ENCODE measurements at places on chromosomes 16 and 17.

GRCh38 chr17:80798595-80799537 is 192.8 kb upstream of the CHMP6 start:
- DNase-seq: no peak

- DNase-seq: no peak
These were observed 162.0 kb downstream of the SALL1 start for GRCh38 chr16:50989047-50989446.

DNA sequence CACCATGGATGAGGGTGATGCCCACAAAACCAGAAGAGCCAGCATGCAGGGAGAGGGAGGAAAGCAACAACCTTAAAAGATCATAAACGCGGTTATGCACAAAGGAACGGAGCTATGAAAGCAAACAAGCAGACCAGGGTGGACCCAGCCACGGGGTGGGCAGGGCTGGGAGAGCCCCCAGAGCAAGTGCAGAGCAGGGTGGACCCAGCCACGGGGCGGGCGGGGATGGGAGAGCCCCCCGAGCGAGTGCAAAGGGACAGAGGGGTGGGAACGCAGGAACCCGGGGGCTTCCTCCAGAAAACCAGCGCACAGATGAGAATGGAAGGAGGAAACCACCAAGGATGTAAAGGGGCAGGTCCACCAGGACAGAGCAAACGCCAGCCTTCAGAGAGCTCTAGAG is 33.2 kb downstream of the CCDC57 start:
- DNase-seq: no peak

DNA sequence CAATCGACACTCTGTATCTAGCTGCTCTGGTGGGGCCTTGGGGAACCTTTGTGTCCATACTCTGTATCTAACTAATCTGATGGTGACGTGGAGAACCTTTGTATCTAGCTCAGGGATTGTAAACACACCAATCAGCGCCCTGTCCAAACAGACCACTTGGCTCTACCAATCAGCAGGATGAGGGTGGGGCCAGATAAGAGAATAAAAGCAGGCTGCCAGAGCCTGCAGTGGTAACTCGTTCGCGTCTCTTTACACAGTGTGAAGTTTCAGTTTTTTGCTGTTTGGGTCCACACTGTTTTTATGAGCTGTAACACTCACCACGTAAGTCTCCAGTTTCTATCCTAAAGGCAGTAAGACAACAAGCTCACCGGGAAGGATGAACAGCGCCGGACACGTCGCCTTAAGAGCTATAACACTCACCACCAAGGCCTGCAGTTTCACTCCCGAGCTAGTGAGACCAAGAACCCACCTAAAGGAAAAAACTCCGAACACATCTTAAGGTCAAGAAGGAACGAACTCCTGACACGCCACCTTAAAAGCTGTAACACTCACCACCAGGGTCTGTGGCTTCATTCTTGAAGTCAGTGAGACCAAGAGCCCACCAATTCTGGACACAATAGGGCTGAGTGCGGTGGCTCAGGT is 64.6 kb downstream of the KPNA2 start:
- DNase-seq: no peak

DNA sequence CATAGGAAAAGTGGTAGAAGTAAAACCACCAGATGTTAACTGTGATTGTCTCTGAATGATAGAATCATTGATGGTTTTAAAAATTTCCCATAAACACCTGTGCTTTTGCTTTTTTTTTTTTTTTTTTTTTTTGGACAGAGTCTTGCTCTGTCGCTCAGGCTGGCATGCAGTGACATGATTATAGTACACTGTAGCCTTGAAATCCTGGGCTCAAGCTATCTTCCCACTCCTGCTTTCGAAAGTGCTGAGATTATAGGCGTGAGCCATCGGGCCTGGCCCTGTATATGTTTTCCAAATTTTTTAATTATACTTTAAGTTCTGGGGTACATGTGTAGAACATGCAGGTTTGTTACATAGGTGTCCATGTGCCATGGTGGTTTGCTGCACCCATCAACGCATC is 80.5 kb downstream of the NF1 start:
- DNase-seq: no peak

- no peak for DNase-seq
These were observed 13.3 kb upstream of the WNT3 start for GRCh38 chr17:46831573-46832330.

GRCh38 chr16:69848637-69849545 is 86.8 kb downstream of the WWP2 start:
- DNase-seq: no peak

GRCh38 chr17:77145612-77146245 is 5.0 kb downstream of the SEC14L1 start:
- DNase-seq: peak; percentile 34

- no peak for DNase-seq
These were observed 21.5 kb upstream of the KCNJ16 start for GRCh38 chr17:70053241-70054234.

GRCh38 chr16:72858665-72859493 is 189.0 kb downstream of the ZFHX3 start:
- no peak for DNase-seq

- DNase-seq: no peak
These were observed 18.4 kb upstream of the ITGA3 start for GRCh38 chr17:50037321-50038107.

DNA sequence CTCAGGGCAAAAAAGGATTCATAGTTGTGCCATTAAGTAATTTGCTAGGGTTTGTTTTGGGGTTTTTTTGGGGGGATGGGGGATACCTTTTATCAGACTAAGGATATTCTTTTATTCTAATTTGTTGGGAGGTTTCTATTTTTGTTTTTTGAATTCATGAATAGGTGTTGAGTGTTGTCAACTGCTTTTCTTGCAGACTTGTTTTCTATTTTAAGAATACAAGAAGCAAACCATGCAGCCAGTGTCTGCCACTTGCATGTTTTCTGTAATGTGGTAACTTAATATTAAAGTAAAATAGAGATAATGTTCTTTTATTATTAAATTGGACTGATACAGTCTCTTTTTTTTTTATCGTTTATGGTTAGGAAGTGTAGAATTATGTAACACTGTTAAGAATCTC is 49.5 kb downstream of the NFATC3 start:
- no peak for DNase-seq

DNA sequence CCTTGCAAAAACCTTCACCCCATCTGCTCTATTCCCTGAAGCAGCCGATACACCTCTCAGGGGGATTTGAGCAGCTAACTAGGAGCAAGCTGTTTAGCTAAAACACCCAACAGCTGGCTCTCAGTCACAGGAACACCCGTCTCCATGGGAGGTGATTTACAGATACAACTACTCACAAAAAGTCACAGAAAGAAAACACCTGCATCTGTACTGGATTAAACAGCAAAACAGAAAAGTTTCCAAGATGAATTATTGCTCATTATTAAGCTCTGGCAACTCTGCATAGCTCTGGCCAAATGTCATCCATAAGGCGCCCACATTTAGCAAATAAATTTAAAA is 22.3 kb downstream of the GJC1 start:
- no peak for DNase-seq

DNA sequence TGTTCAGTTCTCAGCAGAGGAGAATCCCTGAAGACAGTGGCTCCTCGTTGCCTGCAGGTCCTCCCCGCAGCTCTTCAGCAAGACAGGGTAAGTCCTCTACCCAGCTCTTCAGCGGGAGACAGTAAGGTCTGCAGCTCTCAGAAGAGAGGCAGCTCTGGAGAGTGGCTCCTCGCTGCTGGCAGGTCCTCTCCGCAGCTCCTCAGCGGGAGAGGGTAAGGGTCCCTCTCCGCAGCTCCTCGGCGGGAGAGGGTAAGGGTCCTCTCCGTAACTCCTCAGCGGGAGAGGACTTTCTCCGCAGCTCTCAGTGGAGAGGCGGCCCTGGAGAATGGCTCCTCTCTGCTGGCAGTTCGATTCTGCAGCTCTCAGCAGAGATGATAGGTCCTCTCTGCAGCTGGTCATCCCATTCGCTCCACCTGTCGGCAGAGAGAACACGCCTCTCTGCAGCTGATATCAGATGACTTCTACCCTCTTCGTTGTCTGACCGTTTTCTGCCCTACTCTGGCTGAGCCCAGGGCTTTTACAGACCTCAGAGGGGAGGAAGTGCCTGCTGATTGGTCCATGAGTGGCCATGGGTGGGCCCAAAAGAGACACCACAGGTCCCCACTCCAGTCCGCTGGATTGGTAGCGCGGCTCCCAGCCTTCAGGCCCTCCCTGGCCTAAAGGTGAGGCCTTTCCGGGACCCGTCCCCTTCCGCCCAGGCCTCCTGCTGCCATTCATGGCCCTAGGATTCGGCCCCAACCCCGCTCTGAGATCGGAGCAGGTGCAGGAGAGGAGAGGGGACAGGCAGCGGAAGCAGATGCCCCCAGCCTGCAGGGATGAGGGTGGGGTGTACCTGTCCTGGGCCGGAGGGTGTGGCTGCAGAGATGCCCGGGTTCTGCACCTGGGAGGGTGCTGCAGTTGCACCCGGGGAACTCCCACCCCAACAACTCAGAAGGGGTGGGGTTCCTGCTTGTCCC is 11.9 kb upstream of the SHCBP1 start:
- peak; percentile 80 for DNase-seq

DNA sequence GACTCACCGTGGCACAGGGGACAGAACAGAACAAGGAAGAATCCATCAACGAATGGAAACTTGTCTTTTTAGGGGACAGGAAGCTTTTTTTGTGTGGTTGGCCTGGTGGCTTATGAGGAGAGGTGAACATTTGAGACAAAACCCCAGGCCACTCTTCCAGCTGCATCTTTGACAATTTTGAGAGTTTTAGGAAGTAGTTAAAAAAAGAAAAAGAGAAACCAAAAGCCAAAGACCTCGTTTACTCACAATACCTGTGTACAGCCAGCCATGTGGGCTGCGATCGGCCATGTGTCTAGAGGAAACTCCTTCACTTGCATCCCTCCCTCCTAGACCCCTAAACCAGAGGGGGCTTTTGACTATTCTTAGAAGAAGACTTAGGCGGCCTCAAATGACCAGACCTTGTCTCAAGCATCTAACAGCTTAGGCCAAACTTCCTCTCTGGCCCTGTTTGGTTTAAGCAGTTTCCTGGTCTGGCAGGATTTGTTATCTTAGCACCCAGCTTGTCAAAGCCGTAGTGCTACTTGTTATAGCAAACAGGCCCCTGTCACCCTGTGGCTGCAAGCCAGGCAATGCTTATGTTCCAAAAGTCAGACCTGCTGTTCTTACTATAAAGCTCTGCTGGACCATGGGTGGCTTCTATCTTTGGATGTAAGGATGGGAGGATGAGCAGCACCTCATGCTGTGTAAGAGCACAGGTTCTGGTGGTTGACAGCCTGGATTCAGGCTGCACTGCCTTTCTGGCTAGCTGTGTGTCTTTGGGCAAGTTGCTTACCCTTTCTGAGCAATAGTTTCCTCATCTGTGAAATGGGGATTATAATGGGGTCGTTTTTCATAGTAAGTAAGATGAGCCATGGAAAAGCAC is 17.7 kb downstream of the KSR1 start:
- DNase-seq: no peak

DNA sequence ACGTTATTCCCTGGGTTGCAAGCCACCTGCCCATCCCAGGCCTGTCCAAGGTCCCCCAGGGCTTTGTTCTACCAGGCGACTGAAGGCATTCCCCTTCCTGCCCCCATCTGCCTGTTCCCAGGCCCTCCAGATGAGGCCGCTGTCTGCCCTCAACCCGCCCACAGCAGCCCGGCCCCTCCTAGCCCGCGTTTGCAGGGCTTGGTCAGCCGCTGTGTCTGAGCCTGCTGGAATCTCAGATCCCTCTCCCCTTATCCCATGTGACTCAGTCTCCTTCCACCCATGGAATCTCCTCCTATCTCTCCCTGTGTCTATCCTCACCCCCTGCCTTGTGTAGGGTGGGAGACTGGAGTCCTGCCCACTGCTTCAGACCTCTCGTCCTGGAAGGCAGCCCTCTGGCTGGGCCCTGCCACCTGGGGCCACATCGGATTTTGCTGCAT is 186.0 kb upstream of the TNRC6C start:
- peak; percentile 88 for DNase-seq

GRCh38 chr16:49097964-49098363 is 183.7 kb downstream of the CBLN1 start:
- no peak for DNase-seq

DNA sequence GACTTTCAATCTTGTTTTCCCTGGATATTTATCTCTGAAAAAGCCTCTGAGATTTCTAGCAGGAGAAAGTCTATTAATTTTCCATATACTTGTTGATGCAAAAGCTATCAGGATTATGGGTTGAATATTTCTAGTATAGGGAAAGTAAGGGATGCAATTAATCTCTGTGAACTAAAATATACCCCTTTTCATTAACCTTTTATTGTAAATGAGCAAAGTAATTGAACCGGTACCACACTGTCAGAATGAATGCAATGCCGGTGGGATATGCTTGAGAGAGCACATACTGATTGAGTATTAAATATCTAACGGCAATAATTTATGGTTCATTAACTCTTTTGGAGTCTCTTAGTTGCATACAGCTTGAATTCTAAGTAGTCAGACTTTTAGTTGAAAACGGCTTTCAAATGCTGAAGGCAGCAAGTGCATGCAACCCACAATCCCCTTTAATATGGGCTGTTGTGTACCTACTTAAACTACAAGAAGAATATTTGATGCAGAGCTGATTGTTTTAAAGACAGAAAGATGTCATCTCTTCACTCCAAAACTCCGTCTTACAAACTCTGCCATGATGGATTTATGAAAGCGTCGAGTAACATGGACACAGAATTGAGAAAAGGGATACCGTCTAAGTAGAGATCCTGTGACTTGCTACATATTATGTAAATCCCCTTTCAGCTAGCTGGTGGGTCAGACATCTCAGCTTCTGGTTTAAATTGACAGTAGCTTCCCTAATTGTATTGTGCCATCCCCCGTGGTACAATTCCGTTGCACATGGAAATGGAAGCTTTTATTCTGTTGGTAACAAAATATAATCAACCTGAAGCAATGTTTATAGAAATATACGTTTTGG is 141.3 kb upstream of the CDH8 start:
- DNase-seq: no peak

DNA sequence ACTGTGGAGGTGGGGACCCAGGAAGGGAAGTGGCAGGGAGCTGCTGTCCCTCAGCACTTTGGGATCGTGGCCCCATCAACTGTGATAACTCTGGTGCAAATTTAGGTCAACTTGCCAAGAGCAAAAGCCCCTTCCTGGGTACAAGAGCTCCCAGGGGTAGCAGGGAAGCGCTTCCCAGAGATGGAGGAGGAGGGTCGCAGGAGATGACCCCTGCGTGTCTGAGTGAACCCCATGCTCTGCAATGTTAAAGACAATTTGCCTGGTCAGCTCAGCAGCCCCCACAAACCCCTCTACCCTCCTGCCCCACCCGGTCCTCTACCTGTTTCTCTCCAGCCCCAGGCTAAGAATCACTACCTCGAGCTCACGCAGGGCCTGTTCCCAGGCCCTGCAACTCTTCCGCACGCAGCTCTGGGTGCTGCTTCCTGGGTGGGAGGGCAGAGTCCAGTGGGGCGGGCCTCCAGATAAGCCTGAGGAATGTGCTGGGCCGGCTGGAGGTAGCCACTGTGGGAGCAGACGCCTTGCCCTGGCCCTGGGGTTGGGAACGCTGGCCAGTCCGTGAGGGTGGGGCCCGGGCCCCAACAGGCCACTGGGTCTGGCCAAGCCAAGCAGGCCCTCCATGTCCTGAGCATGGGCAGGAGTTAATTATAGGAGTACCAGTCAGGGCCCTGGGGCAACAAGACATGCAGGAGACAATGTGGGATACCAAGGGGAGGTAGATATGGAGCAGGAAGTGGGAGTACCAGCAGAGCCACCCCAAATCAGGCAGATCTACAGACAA is 6.1 kb downstream of the DOK4 start:
- no peak for DNase-seq

Measured in WTC11 (cell line).